ENCODE measurements at places on chromosomes 11 and 22.
A peak's percentile ranks its signal among the peaks of the same experiment; 100 is the strongest.

- no peak for DNase-seq
Measured at GRCh38 chr11:62957147-62957546, 27.6 kb downstream of the SLC22A6 start.

GRCh38 chr11:67632175-67632981 is 2.6 kb upstream of the NUDT8 start:
- DNase-seq = no peak

DNA sequence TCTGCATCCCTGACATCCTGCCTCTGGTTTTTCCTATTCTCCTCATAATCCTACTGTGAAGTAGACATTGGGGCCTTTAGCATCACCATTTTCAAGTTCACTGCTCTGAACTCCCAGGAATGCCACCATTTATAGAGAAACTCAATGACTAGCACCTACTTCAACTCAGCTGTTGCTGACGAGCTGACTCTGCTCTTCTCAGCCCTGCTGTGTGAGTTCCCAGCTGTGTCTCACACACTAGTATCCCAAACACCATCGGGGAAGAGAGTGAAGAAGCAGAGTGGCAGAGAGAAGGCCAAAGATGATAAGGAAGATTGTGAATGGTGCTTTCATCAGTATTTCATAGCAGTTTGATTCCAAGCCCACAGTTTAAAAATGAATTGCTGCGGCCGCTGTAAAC is 71.9 kb downstream of the PLEKHA7 start:
- no peak for DNase-seq

GRCh38 chr11:27907091-27907490 is 200.9 kb downstream of the KIF18A start:
- no peak for DNase-seq

GRCh38 chr11:74541466-74541865 is 47.9 kb upstream of the LIPT2 start:
- no peak for DNase-seq

GRCh38 chr11:130223291-130223971 is 63.8 kb downstream of the ST14 start:
- no peak for DNase-seq

- DNase-seq = peak; percentile 67
Measured at GRCh38 chr11:29432719-29433325, 584.0 kb downstream of the KCNA4 start.

DNA sequence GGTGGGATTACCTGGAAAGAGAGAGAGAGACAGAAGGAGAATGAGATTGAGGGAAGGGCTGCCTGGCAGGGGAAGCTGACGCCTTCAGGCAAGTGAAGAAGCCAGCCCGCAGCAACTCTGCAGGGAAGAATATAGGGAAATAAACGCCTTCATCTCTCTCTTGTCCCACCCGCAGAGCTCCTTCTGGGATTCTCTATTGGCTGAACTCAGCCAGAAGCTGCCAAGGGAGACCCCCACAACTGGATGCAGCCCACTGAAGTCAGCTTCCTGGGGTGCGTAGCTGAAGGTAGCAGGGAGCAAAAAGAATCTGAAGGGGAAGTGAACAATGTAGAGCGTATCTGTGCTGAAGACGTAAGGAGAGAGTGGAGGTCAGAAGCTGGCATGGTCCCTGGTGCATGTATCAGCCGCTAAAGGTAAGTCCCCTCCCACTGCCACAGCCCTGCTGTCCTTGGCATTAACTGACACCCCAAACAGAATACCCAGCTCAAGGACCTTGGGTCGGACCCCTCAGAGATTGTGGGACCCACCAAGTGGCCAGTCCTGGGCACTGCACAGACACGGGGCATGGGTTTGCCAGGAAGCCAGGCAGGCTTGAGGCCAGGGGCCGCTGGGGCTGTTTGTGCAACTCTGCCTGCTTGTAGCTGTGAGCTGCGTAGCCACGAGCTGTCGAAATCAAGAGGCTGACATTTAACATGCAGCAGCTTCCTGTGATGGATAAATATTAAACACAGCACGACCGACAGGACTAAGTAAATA is 469.9 kb downstream of the MN1 start:
- peak; percentile 48 for DNase-seq

GRCh38 chr11:107131756-107132155 is 113.5 kb upstream of the GUCY1A2 start:
- DNase-seq = no peak

DNA sequence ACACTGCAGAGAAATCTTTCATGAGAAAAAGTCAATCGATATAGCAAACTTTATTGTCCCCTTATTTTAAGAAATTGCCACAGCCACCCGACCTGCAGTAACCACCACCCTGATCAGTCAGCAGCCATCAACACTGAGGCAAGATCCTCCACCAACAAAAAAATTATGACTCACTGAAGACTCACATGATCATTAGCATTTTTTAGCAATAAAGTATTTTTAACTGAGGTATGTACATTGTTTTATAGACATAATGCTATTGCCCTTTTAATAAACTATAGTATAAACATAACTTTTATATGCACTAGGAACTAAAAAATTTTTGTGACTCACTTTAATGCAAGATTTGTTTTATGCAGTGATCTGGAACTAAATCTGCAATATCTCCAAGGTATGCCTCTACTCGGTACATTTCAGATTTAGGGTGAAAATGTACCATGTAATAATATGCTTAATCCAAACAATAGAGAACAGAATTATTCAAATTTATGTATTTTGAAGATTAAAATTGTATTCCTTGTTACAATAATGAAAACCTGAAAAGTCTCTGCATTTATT is 79.2 kb upstream of the CEP126 start:
- peak; percentile 28 for DNase-seq

GRCh38 chr11:77353131-77353530 is 51.6 kb upstream of the GDPD4 start:
- no peak for DNase-seq

GRCh38 chr11:69650081-69650831 is 9.3 kb downstream of the CCND1 start:
- DNase-seq = no peak

DNA sequence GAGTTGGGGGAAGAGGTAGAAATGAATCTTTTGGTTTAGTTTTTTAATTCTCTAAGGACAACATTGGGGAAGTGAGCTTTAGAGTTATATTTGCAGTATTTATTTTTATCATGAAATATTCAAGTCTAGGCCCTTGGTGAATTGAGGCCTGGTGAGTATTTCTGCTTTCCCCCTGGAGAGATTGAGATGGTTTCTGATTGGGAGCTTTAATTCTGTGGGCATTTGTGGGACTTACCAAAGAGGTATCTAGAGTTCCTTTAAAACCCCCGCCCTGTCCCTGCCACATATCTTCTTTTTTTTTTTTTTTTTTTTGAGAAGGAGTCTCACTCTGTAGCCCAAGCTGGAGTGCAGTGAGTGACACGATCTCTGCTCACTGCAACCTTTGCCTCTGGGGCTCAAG is 9.6 kb downstream of the ACO2 start:
- DNase-seq = no peak

GRCh38 chr11:57700425-57700824 is 11.6 kb downstream of the MED19 start:
- DNase-seq = no peak

- DNase-seq = no peak
Measured at GRCh38 chr11:43928721-43929120, 13.7 kb upstream of the C11orf96 start.

GRCh38 chr11:81899156-81899555 is 834.5 kb downstream of the FAM181B start:
- no peak for DNase-seq
